ENCODE measurements at places on chromosomes 16 and 17.

DNA sequence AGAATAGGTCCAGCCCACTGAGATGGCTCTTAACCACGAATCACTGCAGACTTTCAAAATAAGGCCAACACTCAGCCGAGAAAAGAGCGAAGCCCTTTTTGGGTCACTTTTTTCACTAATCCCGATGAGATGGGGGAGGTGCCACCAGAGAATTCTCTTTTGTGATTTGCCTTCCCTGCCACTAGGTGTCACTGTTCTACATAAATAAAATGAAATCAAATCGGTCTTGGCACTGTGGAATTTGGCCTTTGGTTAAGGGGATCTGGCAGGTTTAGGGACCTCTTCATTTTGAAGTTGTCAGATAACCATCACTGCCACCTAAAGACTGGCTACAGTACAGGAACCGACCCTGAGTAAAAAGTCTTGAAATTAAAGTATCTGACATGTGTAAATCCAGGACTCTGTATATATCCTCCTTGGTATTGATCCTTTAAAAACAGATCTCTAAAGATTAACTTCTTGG is 147.0 kb downstream of the HS3ST4 start:
- DNase-seq = no peak

GRCh38 chr17:78040440-78041385 is 82.2 kb downstream of the TNRC6C start:
- DNase-seq = no peak

GRCh38 chr17:64154313-64154695 is 24.4 kb upstream of the ERN1 start:
- DNase-seq = no peak

GRCh38 chr16:74626741-74627416 is 20.0 kb upstream of the GLG1 start:
- DNase-seq = no peak

DNA sequence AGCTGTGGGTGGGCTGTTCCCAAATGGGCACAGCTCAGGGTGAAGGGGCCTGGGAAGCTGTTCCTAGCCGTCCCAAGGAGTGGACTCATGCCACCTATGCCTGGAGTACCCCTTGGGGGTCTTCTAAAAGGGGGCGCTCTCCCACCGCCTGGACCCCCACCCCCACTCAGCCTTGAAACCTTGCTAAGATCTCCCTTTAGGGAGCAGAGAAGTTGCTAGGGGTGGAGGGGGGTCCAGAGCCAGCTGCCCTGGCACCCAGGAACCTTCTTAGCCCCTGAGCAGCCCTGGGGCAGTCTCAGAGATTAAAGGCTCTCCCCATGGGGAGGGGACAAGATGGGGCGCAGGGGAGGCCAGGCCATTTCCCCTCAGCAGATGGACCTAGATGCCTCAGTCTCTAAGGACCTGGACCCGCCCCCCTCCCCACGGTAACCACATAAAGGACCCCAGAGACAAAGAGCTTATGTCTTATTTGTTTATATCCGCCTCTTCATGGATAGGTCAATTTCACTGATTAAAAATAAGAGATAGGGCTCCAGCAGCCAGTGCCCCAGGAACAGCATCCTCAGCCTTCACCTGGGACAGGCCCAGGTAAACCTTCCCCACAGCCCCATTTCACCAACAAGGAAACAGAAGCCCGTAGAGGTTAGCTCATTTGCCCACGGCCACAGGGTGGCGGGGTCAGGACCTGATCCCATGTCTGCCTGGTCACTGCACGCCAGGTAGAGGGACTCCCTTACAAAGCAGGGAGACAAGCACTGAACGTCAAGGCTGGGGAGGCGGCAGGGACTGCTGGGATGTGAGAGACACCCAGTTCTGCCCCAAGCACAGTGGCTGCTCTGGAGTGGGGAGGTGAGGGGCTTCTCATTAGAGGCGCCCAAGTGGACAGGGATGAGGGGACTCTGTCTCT is 3.4 kb downstream of the MTSS2 start:
- DNase-seq = no peak

GRCh38 chr16:2776500-2777139 is 460 bp downstream of the ELOB start:
- DNase-seq = no peak

- no peak for DNase-seq
These were observed 17.9 kb downstream of the MINK1 start for GRCh38 chr17:4851084-4851483.

Measured in stimulated activated CD8-positive, alpha-beta memory T cell treated with anti-CD3 and anti-CD28 coated beads, Interleukin-15, amount 100 ng/mL, for 4 hours (primary cell).